Astrocyte of the spinal cord (primary cell): ENCODE measurements at places on chromosomes 12 and 14.

DNA sequence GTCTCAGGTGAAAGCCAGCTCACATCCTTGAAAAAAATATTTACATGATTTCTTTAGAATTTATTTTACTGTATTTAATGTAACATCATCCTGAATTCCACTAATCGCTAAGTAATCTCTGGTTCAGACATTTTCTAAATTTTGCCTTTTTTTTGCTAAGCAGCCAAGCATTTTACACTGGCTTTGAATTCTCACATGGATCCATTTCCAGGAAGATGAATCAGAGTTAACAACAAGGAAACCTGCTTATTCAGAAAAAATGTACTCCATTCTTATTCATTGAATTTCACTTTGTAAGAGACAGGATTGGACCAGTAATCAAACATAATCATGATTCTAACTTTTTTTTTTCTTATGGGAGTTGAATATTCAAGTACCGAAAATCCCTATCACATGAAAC is 1785.1 kb upstream of the FLRT2 start:
- no peak for DNase-seq

DNA sequence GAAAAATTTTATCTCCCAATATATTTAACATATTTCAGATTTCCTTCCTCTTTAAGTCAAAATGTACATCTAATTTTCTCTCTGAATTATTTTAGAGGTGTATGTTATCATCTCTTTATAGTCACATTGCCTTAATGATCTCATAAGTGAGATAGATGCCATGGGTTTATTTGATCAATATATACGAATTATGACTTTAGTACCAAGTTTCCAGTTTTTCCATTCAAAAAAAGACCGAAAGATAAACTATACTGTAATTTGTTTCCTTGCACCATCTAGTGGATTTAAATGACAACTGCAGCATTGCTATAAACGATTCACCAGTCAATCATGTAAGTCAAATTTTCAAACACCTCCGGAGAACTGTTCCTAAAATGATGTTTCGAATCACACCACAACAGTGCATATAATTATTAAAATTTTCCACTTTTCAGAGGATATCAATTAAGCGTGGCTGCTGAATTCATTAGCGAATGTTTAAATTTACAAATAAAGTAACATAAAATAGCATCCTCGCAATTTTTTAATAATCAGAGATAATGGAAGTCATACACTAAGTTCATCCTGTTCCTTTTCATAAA is 419 bp upstream of the ATXN7L3B start:
- no peak for DNase-seq

DNA sequence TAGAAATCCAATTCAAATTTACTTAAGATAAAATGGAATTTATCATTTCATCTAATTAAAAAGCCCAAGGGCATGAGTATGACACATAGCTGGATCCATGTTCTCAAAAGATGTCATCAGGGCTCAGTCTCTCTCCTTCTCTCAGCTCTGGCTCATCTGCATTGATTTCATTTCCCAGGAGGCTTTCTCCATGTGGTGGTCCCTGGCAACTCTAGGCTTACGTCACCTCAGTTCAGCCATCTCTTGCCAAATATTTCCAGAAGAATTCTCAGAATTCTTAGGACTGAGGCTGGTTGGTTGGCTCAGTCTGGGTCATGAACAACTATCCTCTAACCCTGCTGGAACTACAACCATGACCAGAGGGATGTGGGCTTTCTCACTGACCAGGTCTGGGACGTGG is 65.3 kb downstream of the FOS start:
- DNase-seq, result no peak

DNA sequence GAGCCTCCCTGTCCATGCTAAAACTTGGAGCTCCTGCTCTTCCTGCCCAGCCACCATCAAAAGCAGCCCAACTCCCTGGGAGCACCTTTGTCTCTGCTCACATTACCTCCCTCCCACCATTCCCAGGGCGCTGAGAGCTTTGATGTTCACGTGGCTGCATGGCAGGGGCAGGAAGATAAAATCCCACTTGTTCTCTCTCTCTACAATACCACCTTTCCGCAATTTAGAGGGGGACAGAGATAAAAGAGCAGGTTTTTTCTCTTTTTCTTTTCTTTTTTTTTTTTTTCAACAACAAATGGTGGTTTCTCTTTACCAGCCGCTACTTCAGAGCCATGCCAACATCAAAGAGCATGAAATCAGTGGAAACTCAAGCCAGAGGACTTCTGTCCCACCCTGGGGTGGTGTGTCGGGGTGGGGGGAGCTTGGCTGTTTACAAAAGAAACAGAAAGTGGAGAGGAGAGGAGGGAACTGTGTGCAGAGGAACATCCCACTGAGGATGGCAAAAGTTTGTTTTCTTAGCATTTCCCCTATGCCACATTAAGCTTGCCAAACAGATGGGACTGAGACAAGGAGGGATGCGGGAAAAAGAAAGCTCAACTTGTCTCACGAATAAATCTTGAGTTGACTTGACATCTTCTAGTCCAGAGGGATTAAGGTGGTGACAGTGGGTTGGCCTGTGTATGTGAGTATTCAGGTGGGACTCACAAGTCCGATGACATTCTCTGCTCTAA is 103.7 kb upstream of the NUDT4 start:
- DNase-seq, result no peak

DNA sequence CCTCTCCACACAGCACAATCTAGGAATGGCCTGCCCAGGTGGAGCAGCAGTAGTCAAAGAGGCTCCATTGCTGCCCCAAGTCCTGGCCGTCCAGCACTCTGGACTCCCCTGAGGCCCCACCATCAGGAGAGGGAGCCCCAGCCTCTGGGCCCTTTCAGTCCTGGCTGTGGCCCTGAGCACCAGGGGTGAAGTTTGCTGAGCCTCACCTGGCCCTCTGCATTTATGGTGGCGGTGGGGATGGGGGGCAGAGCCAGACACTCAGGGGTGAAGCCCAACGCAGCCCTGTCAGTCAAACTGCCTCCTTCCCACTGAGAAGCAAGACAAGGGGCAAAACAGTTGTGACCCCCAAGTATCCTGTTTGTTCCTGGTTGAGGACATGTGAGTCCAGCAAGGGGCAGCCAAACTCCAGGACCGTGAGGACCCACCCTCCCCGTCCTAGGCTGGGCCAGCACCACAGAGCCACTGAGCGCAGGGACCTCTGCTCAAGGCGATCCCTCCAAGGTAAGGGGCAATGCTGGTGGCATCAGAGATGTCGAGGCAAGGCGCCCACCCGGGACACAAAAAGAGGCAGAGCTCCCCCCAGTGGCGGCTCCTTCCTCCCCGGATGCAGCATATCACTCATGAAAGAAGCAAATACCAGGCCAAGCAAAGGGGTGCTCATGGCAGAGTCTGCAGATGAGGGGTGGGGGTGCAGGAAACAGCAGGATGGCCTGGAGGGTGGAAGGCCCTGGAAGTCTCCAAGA is 4.8 kb upstream of the AMN start:
- DNase-seq, result peak; percentile 41

DNA sequence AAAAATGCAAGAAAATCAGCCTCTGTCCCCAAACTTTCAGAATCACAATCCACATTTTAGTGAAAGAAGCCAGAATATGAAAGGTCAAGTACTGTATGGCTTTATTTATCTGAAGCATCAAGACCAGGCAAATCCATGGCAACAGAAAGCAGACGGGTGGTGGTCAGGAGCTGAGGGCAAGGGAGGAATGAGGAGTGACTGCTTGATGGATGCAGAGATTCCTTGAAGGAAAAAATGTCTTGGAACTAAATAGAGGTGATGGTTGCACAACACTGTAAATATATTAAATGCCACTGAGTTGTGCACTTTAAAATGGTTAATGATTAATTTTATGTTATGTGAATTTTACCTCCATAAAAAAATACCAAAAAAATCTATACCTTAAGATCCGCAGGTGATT is 165.1 kb downstream of the GXYLT1 start:
- DNase-seq, result no peak

DNA sequence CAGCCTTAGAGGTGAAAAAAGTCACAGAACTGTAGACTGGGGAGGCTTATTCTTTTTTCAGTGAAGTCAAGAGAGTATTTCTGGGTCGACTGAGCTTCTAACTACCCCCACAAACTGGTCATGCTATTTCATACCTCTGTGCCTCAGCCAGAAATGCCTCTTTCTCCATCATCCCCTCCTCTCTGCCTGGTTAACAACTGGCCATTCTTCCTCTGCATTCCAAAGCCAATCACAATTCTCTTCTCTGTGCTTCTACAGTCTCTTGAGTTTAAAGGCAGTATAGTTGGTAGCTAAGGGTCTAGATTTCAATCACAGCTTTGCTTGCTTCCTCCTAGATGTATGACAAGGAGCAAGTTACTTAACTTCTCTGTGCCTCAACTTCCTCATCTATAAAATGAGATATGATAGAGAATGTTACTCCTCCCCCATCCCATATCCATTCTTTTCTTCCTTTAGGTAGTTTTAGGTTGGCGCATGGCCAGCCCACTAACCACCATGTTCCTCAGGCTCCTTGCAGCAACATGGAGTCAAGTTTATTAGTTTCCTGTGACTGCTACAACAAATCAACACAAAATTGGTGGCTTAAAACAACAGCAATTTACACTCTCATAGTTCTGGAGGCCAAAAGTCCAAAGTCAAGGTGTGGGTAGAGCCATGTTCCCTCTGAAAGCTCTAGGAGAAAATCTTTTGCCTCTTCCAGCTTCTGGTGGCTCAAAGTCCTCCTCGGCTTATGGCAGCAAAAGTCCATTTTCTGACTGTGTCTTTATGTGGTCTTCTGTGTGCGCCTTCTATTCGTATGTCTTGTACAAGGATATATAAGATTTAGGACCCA is 62.5 kb downstream of the ITPR2 start:
- DNase-seq, result no peak

DNA sequence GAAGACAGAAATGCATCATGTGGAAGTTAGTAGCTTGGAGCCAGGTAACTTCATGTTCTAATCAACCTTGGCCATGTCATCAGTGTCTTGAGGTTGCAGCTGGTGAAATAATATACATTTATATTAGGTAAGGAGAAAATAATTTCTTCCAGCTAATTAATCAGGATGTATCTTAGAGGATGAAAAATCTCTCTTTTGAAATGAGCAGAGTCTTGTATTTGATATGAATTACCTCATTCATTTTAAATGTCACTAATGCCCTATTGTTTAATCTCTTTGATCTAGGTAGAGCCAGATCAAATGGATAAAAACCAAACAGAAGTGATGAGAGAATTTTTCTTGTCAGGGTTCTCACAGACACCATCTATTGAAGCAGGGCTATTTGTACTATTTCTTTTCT is at the start of gene OR4Q2:
OR4Q2 (plus strand) TSS at position 301 of the 400 bp plus-strand sequence.
- no peak for DNase-seq

DNA sequence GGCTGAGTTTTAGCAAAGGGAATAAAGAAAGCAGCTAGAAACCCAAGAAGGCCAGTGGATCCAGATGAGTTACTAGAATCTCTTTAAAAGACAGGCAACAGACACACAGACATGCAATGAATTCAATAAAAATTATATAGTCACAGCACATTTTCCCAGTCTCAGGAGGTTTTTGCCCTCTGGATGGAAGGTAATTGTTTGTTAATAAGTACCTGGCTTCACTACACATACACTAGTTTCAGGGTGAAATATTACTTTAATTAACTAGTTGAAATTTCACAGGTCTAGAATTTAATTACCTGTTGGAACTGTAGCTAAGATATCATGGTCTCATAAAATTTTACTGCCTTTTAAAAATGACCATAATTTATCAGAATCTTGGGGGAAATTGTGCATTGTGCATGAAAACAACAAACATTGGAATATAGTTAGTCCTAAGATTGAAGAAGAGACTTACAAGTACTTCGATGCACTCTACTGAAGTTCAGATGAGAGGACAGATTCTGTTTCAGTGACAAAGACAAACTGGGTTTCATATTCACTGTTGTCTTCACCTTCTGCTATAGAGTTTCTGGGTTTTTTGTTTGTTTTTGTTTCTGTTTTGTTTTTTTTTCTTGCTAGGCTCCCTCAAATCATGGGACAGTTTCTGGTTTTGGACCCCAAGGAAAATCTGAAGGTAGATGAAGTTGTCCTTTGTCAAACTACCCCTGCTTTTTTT is 277.0 kb upstream of the GARIN6 start:
- no peak for DNase-seq

- no peak for DNase-seq
These were observed 15.5 kb upstream of the CLEC2A start for GRCh38 chr12:9947674-9948073.

DNA sequence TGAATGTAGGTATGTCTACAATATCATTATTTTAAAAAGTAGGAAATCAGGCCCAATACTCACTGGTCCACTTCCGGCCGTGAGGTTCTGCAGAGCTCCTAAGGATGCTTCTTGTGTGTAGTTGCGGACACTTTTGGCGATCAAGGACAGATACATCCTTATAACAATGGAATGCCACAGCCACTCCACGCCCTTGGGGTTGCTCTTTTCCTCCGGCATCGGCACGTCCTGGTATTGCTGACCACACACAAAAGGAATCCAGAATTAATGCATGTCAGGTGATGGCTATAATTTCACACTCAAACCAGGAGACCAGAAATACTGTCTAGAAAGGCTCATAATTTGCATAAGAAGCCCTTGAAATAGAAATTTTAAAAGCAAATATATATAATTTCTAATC is 65.6 kb upstream of the YARS2 start:
- DNase-seq, result no peak

DNA sequence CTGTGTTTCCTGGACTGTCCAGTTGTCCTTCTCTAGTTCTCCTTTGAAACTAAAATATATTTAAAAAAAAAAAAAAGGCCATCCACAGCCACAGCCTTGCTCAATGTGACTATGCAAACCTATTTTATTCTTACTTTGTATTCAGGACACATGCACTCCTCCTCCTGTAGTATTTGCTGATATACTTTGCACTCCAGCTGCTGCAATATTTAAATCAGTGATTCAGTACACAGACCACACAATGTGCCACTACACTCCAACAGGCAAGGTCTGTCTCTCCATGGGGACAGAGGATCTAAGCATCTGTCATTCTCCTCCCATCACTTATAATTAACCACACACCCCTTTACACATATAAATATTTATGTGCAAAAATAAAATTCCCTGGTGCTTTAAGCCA is 40.2 kb upstream of the CCDC196 start:
- DNase-seq, result no peak

DNA sequence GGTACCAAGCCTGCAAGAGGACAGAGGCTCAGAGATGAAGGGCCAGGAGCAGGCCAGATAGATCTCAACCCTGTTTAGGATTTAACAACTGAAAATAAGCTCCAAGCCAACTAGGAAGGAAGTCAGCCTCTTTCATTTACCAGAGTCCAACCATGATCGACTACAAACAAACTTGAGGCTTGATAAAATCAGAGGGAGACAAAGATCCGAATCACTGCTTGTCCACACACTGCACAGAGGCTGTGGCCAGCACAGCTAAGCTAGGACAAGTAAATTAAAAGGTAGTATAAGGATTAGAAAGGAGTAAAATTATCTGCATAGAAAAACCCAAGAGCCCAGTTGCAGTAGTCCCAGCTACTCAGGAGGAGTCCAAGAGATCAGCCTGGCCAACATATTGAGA is 40.3 kb downstream of the FAM222A start:
- DNase-seq, result no peak

DNA sequence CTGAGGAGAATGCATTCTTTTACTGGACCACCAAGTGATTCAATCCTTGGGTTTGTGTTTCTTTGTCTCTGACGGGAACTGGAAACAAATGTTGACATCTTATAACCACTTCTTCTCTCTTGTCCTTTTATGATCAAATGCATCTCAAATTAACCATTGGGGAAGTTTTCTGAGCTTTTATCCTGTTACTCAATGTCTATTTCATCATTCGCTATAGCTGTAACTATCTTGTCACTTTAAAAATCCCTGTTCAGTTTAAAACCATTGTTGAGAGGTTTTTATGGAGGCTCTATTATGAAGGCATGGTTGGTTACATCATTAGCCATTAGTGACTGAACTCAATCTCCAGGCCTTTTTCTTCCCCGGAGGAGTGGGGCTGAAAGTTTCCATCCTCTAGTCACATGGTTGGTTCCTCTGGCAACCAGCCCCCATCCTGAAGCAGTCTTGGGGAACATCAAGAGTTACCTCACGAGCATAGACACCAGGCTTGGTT is 2.7 kb upstream of the CLEC6A start:
- no peak for DNase-seq
